ENCODE measurements at places on chromosomes 2 and 18.

DNA sequence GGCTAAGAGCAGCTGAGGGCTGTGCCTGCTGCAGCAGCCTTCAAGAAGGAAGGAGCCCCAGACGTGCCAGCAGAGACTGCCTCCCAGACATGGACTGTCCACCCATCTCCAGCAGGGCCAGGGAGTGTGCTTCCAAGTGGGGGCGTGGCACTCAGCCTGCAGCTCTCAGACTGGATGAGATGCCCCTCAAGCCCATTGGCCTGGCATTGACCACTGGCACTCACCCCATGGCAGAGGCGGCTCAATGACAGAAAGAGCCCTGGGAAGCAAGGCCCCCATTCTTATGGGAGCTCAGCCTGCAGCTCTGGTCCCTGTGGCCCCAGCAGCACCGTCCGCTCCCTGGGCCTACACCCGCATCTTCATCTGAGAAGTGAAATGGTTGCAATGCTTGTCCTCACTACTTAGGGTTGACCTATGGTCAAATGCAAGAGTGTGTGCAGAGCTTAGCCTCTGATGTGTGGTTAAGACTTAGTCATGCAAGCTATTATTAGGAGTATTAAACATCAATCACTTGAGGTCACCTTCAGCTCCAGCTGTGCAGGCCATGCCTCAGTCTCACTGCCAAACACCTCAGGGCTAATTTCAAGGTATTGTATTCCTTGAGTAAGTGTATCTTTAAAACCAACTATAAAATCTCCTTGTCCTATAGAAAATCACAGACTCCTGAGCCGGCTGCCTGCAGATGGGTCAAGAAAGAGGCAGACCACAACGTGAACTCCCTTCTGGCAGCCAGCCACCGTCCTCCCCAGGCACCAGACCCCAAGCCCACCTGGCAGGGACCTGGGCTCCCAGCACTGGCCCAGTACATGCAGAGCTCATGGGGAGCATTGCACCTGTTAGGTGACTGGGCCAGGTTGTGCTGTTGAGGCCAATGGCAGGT is 194.8 kb downstream of the NDUFA10 start:
- no peak for DNase-seq

DNA sequence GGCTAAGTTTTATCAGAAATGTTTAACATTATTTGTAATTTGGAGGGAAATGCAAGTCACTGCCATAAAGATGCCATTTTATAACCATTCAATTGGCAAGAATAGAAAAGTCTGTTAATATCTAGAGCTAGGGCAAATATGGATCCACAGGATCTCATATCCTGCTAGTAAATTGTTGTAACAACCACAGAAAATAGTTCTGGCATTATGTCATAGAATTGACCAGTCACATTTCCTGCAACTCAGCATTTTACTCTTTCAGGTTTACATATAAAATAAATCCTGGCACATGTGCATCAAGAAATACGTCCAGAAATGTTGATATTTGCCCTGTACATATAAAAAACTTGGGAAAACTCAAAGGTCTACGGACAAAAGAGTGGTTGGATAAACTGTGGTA is 32.9 kb downstream of the OSBPL6 start:
- DNase-seq = no peak

GRCh38 chr2:169139993-169140767 is 70.8 kb downstream of the DHRS9 start:
- DNase-seq = no peak

DNA sequence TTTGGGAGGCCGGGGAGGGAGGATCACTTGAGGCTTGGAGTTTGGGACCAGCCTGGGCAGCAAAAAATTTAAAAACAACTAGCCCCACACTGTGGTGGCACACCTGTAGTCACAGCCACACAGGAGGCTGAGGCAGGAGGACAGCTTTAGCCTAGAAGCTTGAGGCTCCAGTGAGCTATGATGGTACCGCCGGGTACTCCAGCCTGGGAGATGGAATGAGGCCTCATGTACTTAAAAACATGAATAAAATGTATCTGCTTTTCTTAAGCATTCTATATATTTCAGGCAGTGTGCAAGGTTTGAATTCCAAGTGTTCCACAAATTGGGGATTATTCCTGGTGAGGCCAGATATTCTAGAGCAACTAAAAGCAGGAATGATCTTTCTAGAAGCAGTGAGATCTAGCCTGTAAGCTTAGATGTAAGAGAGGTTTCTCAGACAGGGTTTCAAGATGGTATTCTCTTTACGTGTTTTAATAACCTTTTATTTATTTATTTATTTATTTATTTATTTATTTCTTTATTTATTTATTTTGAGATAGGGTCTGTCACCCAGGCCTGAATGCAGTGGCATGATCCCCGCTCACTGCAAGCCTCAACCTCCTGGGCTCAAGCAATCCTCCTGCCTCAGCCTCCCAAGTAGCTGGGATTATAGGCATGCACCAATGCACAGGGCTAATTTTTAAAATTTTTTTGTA is 4.1 kb upstream of the MARCHF7 start:
- no peak for DNase-seq

DNA sequence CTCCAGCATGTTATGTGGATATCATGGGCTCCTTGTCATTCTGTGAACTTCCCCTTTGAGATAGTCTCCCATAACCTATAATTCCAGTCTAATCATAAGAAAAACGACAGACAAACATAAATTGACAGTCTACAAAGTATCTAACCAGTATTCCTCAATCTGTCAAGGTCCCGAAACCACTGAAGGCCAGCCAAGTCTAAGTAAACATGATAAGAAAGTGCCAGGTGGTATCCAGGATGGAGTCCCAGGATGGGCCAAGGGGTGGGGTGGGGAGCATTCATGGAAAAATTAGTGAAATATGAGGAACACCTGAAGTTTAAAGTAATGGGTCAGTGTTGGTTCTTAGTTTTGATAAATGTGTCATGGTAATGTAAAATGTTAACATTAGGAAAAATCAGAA is 355.5 kb downstream of the DPP10 start:
- no peak for DNase-seq

- DNase-seq = no peak
Observed at GRCh38 chr18:45774065-45774521, 50.1 kb downstream of the SLC14A1 start.

DNA sequence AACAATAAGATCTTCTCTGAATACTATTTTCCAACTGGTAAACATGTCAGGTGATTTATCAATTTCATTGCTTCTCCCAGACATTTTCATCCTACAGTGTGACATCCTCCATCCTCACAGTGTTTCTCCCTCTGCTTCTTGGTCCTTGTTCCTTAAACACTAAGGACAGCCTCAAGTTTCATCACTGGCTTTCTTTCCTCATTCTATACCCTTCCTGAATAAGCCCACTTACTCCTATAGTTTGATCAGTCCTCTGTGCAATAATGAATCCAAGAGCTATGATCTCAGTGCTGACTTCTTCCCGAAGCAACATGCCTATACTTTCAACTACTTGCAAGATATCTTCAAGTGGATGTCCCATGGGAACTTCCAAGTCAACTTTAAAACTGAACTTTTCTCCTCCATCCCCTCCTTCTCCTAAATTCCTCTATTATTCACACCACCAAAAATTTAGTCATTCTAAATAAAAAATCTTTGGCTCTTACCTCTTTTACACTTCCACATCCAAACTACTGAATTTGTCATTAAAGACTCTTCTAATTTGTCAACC is 87.6 kb downstream of the FAM228A start:
- no peak for DNase-seq

DNA sequence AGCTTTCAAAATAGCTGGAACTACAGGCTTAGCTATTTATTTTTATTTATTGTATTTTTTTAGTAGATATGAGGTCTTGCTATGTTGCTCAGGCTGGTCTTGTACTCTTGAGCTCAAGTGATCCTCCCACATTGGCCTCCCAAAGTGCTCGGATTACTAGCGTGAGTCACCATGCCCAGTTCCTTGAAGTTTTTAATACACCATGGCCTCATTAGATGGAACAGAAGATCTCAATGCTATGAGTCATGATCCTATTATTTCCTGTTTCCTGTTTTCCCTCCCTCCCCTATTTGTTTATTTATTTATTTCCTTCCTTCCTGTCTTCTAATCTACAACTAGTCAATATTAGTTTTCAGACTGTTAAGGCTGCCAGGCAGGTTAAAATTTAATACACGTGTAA is 309.0 kb downstream of the CMPK2 start:
- DNase-seq = no peak

DNA sequence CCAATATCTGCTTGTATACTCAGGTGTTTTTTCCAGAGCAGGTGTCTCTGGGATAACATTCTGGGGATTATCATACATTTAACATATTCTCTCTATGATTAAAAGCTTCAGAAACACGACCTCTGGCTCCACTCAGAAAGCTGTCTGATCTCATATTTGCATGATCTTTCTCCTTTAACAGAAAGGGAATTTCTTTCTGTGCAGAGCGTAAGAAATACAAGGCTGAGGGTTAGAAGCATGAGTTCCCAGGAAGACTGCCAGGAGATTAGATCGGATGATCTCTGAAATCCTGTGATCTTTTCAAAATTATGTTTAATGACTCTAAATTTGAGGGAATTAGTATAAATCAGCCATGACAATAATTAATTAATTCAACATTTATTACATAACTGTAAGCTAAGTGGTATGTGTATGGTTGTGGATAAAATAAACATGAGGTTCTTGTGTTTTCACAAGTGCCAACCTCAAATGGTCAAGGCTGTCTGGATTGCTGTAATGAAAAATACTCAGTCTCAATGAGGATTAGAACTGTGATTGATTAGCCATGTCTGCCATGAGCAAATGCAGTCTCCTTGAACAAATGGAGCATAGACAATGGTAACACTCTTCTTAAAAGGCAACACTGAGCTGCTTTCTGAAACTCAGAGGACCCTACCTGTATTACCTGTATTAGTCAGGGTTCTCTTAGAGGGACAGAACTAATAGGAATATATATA is 304.9 kb downstream of the STK39 start:
- DNase-seq = no peak

DNA sequence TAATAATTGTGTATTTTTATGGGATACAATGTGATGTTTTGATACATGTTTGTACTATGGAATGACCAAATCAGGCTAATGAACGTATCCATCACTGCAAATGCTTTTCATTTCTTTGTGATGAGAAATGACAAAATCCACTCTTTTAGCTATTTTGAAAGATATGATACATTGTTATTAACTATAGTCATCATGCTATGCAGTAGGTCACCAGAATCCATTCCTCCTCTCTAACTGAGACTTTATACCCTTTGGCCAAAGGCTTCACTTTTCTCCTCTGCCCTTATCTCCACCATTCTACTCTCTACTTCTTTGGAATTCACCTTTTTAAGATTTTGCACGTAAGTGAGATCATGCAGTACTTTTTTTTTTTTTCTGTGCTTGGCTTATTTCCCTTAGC is 44.5 kb upstream of the TMEM17 start:
- no peak for DNase-seq

DNA sequence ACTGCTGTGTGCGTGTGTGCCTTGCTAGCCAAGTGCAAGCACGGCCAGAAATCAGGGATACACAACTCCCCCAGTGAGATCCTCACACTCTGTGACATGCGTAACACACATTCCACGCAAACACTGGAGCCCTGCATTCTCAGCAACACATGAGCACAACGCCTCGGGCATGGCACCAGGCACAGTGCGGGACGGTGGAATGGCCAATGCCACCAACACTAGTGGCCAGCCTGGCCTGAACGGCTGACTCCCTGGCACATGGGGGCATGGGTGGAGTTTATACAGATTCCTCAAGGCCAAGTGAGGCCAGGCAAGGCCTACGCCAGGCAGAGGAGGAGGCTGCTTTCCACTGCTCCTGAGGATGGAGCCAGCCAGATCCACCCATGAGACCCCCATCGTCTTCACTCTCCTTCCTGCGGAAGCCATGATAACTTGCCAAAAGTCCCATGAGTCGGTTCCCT is 56.2 kb downstream of the ANKMY1 start:
- no peak for DNase-seq

DNA sequence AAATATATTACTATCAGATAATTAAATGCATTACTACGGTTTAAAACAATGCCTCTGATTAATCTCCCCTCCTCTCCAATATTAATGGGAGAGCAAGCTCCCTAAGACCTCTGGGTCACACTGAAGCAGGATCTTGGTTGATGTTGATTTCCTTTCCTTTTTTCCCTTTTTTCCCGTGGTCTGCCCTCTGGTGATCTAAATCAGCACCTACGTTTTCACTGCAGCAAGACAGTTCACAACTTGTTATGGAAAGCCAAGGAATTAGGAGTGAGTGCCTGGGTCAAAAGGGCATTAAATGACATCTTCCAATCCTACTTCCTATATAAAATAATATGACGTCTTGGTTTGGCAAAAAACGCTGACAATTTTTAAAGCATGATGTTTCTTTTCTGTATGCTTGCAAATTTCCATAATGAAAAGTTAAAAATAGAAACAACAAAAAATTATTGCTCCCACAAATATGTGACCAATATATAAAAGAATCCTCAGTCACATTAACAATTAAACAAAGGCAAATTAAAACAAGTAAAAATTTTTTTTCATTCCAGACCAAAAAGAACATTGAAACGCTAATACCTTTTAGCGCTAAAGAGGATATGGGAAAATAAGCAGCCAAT is 7.9 kb upstream of the CFAP36 start:
- DNase-seq = no peak

Measured in activated naive CD4-positive, alpha-beta T cell treated with anti-CD3 and anti-CD28 coated beads, Interleukin-2, amount 50 U/mL, for 16 hours (primary cell).